ENCODE measurements at places on chromosomes 12 and 14. TPM values are rescaled to one million over a fixed set of nuclear protein-coding genes. Genes with fewer than 3 reads are reported as not detected.

CCDC184 gene
- 0.61 TPM for total RNA-seq

INHBC gene
- total RNA-seq: not detected

ALDH1L2 gene
- total RNA-seq: 5.0 TPM

RNASE3 gene
- not detected for total RNA-seq

KRT72 gene
- total RNA-seq: not detected

HCAR1 gene
- total RNA-seq: 0.20 TPM

STYK1 gene
- 0.93 TPM for total RNA-seq

REM2 gene
- 0.41 TPM for total RNA-seq

EVL gene
- 206 TPM for total RNA-seq

GALNT8 gene
- 0.67 TPM for total RNA-seq

ACSS3 gene
- 35.9 TPM for total RNA-seq
